ENCODE measurements at places on chromosomes 2 and 18. TPM values are rescaled to one million over a fixed set of nuclear protein-coding genes. Genes with fewer than 3 reads are reported as not detected.

The TMEM198 gene
- 2.8 TPM for total RNA-seq

GRCh38 chr2:101253013-101253702 lies 472 bp downstream of the CNOT11 start:
- peak; percentile 89 for DNase-seq

- no peak for DNase-seq
Observed at GRCh38 chr2:43507137-43507536, 88.7 kb downstream of the THADA start.

The LIMS3 gene
- total RNA-seq: 0.63 TPM

- no peak for DNase-seq
Observed at GRCh38 chr2:206915121-206915520, 24.2 kb upstream of the CPO start.

DNA sequence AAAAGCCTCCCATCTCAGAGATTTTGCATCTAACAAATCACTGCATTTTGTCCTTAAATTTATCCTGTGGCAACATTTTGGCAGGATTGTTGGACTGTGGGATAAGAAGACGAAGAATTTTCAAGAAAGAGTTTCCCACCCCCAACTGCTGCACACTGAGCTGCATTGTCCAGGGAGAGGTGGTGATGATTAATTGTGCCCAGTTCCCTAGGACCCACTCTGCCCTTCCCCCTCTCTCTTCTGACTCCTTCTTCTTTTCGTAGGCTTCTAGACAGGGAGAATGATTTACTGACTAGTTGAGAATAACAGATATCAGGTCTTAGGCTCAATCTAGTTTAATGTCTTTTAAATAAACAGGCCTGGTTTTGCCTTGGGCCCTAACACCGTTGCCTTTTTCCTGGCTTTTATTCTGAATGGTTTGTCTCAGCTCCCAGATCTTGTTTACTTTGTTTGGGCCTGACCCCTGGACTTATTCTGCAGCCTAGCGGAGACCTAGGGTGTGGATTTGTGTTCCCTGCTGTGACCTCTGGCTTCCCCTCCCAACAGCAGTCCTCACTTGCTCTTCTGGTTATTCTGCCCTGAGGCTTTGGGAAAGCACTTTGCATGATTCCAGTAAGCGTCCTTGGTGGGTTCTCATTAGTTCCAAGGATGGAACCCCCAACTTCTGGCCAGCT lies 233.3 kb downstream of the INSIG2 start:
- no peak for DNase-seq

GRCh38 chr2:207764096-207764630 lies 5.5 kb downstream of the FZD5 start:
- DNase-seq: no peak

The STPG4 gene
- total RNA-seq: 0.20 TPM

The ANO7 gene
- total RNA-seq: 0.53 TPM

The SIX3 gene
- not detected for total RNA-seq

The FABP1 gene
- total RNA-seq: not detected

- no peak for DNase-seq
Observed at GRCh38 chr2:172226244-172227061, 123.8 kb upstream of the DLX2 start.

The ARHGAP25 gene
- total RNA-seq: 90.2 TPM

The RFX8 gene
- total RNA-seq: 2.3 TPM

DNA sequence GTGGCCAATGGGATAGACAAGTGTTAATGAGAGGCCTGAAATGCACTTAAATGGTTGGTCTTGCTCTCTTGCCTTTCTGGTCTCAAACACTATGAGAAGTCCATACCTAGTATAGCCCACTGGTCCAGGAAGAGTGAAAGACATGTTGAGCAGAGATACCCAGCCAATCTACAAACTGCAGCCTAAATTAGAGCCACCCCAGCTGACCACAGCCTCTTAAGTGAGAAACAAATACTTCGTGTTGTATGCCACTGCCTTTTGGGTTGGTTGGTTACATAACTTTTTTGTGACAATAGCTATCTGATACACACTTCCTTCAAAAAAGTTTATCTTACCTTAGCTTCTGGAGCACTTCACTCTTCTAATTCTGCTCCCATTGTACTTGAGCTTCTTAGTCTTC lies 8.8 kb upstream of the EXOC6B start:
- no peak for DNase-seq

- no peak for DNase-seq
Observed at GRCh38 chr2:54666634-54667265, 56.7 kb upstream of the EML6 start.

DNA sequence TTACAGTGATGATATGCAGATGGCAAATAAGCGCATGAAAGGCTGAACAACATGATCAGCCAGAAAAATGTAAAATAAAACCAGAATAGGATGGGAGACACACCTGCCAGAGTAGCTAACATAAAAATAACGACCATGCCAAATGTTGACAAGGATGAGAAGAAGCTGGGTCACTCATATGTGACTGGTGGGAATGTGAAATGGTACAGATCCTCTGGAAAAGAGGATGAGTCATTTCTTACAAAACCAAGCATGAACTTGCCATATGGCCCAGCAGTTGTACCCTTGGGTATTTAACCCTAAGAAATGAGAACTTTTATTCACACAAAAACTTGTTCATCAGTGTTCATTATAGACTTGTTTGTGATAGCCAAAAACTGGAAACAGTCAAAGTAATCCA lies 143.8 kb downstream of the SH3BP4 start:
- no peak for DNase-seq

DNA sequence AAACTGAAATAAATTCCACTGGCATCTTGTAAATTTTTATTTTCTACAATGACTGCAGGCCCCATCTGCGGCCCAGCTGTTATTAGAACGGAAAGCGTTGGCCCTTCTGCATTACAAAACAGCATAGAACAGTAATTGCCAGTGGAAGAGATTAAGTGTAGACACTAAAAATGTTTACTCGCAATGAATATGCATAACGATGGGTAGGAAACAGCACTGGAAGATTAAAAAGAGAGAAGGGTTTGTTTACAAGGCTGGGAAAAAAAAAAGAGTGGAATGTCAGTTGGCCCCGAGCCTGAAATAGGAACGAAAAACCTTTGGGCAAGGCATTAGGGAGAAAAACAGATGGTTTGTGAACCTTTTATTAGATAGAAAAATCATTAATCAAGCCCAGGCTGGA lies 275.9 kb upstream of the TCF4 start:
- no peak for DNase-seq

- DNase-seq: no peak
Observed at GRCh38 chr2:63544017-63544627, 44.2 kb downstream of the WDPCP start.

DNA sequence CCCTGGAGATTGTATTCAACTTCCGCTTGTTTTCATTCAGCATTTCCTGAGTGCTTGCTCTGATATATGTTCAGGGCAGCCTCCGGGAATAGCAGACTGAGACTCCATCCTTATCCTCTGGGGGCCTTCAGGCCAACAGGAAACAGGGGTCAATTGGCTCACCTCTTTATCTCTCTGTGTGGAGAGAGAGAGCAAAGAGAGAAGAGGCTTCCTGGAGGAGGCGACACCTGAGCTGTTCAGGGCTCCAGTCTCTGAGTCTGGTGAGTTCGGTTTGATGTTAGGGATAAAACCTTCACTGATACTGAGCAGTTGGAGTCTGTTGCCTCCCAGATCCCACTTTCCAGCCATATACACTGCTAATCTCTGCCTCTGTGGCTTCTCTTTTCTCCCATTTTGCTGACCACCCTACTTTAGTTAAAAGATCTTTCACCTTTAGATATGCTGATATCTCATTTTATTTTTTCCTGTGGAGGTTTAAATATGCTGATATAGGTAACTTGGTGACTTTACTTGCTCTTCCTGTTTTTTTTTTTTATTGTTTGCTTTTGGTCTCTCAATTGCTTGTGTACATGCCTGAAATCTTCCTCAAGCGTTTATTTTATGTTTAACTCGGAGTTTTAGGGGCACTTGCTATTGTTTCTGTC lies 56.9 kb downstream of the KCNS3 start:
- DNase-seq: no peak

GRCh38 chr2:169623235-169623634 lies 39.1 kb downstream of the PPIG start:
- no peak for DNase-seq

GRCh38 chr2:231362555-231363184 lies 32.8 kb upstream of the B3GNT7 start:
- DNase-seq: peak; percentile 51

The DSG2 gene
- 0.35 TPM for total RNA-seq

DNA sequence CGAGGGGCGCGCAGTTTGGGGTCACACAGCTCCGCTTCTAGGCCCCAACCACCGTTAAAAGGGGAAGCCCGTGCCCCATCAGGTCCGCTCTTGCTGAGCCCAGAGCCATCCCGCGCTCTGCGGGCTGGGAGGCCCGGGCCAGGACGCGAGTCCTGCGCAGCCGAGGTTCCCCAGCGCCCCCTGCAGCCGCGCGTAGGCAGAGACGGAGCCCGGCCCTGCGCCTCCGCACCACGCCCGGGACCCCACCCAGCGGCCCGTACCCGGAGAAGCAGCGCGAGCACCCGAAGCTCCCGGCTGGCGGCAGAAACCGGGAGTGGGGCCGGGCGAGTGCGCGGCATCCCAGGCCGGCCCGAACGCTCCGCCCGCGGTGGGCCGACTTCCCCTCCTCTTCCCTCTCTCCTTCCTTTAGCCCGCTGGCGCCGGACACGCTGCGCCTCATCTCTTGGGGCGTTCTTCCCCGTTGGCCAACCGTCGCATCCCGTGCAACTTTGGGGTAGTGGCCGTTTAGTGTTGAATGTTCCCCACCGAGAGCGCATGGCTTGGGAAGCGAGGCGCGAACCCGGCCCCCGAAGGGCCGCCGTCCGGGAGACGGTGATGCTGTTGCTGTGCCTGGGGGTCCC lies at the start of gene ITGA4:
ITGA4 (plus strand) TSS at position 266 of the 620 bp plus-strand sequence; CDS start at position 535, 269 bp downstream.
- DNase-seq: peak; percentile 92

DNA sequence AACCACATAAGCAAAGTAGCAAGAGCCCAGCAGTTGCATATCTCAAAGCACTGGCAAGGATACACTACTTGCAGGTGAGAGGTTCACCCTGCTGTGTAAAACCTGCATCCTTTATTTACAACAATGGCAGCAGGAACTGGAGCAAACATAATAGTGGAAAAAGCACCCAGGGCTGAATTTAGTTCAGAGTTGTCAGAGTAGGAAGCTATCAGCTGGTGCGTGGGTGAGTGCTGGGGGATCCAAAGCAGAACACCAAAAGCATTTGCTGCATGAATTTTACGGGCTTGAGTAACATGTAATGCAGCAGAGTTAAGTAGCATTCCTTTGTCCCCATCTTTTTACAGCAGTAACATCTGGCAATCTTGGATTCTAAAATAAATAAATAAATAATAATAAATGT lies 73.5 kb upstream of the SRD5A2 start:
- no peak for DNase-seq

The MAP2 gene
- not detected for total RNA-seq

The C2orf80 gene
- not detected for total RNA-seq

The LRATD1 gene
- not detected for total RNA-seq

DNA sequence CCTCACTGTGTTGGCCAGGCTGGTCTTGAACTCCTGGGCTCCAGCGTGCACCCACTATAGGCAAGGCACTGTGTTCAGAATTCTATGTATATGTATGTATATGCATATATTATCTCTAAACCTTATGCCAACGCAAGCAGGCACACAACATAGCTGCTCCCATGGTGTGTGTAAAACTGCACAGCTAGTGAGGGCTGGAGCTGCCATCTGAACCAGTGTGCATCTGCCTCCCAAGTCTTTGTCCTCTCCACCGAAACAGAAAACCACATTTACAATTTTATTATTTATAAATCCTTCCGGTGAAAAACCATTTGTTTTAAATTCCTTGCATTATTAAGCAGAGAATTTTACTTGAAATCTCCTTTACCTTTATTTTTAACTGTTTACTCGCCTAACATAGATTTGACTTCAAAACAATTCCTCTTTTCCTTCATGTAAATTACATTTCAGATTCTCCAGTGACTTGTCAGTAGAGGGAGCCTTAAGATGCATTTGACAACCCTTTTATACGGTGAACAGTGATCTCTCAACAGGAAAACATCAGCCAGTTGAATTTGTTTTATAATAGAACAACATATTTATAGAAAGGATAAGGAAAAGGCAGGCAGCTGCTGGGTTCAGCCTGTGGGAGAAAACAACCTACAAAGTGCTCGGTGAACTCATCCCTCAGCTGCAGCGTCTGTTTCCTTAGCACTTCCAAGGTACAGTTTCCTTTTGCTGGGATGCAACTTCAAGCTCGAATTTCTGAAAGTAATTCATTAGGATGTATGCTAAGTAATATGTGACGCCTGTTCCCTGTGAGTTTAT lies 101.2 kb downstream of the MYT1L start:
- DNase-seq: no peak

DNA sequence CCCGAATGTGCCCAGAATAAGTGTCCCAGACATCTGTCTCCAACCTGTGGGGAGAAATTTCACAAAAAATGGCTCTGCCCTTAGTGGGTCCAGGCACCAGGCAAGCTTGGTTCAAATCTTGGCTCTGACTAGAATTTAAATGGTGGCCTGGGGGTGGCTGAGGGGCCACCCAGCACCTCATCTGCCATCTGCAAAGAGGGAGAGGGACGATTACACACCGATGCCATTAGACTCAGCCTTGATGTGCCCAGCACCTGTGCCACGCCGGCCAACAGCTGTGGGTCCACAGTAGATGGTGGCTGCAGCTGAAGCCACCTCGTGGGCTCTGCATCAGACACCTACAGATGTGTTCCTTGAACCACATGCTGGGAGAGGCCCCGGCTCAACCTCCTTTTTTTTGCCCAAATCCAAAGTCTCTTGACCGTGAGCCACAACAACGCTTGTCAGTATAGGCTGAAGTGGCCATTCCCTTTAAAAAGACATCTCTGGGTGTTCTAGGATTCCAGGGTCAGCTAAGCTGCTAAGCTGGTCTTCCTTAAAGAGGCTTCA lies 222.0 kb upstream of the RAB6C start:
- no peak for DNase-seq

Data from activated CD8-positive, alpha-beta memory T cell treated with anti-CD3 and anti-CD28 coated beads, Interleukin-2, amount 10 ng/mL, durations not matched to agents 7 days and 5 days (primary cell).